ENCODE measurements at places on chromosomes 2 and 18. TPM values are rescaled to one million over a fixed set of nuclear protein-coding genes. Genes with fewer than 3 reads are reported as not detected.
A peak's percentile ranks its signal among the peaks of the same experiment; 100 is the strongest.

GRCh38 chr2:9590641-9591040, 35.0 kb upstream of the ADAM17 start:
- DNase-seq: no peak

- DNase-seq: no peak
Measured at GRCh38 chr2:181058378-181059269, 78.2 kb downstream of the UBE2E3 start.

- DNase-seq: no peak
Measured at GRCh38 chr2:156327835-156328695, 4.5 kb downstream of the NR4A2 start.

DNA sequence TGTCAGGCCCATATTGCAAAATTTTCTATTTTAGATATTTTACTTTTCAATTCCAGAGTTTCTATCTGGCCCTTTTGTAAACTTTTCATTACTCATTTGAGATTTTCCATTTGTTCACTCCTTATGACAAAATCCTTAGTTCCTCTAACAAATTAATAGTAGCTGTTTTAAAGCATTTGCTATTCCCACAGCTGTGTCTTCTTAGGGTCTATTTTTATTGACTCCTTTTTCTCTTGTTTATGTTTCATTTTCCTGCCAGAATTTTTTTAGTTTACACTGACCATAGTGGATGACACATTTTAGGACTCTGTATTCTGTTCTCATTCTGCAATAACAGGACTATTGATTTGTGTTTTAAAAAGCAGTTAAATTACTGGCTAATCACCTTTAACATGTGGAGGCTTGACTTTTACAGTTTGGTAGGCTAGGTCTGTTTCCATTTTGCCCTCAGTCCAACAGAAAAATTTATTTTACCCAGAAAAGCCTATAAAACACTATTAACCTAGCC, 30.0 kb downstream of the PID1 start:
- no peak for DNase-seq

GRCh38 chr2:160054984-160055725, 7.3 kb downstream of the PLA2R1 start:
- DNase-seq: peak; percentile 89

Gene CYS1
- total RNA-seq: 1.3 TPM

Gene SGPP2
- 11.2 TPM for total RNA-seq

- no peak for DNase-seq
Measured at GRCh38 chr2:189608170-189608569, 27.6 kb upstream of the SLC40A1 start.

- DNase-seq: no peak
Measured at GRCh38 chr2:86174445-86174844, 20.8 kb downstream of the IMMT start.

Gene SH3RF3
- 3.8 TPM for total RNA-seq

DNA sequence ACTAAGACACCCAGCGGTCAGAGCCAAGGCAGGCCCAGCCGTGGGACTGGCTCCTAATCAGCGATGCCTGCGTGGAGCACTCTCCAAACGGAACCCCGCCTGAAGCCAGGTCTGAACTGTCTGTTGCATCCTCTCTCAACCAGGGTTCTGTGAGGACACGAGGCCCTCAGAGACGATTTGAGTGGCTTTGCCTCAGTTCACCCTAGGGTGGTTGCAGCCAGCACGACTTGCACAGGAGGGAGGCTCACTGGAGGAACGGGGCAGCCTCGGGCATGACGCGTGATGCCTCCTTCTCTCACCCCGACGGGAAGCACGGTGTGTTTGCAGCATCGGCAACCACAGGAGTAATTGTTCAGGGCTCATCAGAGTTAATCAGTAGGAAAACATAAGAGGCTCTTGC, 336.4 kb downstream of the EIPR1 start:
- DNase-seq: no peak

Gene REG1B
- not detected for total RNA-seq

Gene CCL20
- total RNA-seq: 33.2 TPM

DNA sequence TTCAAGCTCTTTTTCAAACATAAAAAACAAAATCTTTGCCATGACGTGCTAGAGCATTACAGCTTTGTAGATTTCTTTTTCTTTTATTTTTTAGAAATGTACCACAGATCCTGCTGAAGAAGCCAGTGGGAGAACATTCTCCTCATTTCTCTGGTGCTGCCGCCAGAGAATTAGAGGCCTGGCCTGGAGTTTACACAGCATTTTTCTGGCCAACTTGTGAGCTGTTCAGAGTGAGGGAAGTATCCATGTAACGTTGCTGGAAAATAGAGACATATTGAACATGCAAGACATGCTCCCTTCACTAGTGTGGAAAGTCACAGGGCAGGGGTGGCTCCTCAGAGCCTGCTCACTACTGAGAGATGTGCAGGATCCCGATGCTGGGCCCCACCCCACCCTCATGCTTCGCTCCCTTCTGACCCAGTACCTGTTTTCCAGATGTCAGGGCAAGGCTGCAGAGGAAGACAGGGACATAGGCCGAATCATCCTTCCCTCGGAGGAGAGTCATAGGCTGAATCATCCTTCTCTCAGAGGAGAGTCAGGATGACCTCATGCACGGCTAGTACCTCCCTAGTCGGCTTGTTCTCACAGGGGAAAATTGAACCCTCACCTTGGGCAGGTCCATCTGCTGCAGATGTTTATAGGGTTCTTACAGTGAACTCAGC, 298.5 kb downstream of the INSIG2 start:
- peak; percentile 16 for DNase-seq

- DNase-seq: no peak
Measured at GRCh38 chr2:100052650-100053049, 89.7 kb downstream of the AFF3 start.

Gene STEAP3
- total RNA-seq: 3.0 TPM

DNA sequence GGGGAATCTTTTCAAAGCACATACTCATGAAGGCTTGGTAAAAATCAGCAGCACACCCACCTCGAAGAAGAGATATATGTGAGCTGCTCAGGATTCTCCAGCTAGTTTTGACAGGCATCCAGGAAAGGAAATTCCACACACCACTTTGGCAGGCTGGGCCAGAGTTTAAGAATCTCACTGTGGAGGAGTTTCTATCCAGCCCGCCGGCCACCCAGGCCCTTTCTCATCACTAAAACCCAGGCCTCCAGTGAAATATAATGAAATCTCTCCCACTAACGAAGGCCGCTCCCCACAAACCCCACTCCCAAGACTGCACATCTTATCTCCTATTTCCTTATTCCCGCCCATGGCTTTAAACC, 202.0 kb downstream of the GLI2 start:
- peak; percentile 52 for DNase-seq

- no peak for DNase-seq
Measured at GRCh38 chr18:69916412-69916811, 31.3 kb downstream of the CD226 start.

DNA sequence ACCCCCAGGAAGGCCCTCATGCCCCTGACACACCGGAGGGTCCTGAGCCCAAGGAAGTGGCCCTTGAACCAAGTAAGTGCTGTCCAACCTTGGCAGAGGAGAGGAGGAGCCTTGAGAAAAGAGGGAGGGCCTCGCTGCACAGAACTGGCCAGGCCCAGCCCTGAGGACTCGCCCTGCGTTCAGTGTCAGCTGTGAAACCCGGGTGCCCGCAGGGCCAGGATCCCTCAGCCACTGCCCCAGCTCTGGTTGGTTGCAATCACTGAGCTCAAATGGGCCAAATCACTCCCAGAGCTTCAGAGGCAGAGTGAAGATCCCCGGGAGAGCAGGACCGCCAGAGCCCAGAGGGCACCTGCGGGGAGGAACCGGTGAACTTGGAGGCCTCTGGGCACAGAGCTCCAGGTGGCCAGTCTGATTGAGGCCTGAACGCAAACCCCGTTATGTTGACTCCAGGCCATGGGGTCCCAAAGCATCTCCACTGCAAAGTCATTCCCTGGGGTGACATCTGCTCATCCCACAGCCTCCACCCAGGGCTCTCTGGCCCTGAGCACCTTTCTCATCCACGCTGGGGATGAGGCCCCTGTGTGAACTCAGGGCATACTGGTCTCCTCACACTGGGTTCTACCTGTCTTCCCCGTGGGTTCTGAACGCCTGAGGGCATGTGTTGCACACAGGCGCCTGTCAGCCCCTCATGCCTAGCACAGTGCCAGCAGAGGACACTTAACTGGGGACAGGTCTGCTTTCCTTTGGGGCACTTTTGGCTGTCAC, 11.9 kb downstream of the GBX2 start:
- DNase-seq: no peak

- no peak for DNase-seq
Measured at GRCh38 chr2:10922307-10923007, 10.7 kb downstream of the KCNF1 start.

- DNase-seq: no peak
Measured at GRCh38 chr2:115183144-115183543, 740.7 kb downstream of the DPP10 start.

GRCh38 chr2:71556692-71557250, 103.4 kb downstream of the DYSF start:
- no peak for DNase-seq

Gene SDC1
- 127 TPM for total RNA-seq

DNA sequence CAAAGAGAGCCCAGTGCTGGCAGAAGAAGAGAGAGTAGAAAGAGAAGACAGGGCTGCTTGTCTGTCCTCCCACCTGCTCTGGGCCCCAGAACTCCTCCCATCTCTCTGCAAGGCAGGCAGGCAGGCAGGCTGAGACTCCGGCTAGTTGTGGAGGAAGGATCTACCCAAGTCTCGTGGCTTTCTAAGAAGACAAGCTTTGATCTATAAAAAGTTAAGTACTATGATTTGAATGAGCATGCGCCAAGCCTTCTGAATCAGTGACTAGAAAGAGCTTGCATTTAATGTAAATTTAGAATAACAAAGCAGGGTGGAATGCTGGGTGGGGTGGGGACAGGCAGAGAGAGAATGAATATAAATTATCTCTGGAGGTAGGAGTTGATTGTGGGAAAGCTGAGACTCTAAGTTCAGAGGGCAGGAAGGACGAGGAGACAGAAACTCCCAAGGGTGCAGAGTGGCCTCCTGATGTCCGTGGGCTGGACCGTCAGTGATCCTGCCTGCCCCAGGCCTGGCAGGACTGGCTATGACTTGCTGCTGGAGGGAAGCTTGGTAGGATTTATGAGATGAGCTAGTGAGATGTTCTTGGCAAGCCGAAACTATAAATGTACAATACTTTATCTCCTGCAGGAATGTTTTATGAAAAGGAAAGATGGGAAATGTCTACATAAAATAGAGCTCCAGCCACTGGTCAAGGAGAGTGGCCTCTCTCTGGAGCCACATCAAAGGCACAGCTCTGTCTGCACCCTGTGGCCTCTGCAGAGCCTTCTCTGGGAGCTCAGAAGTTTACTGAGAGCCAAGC, 447.5 kb downstream of the TNS1 start:
- DNase-seq: peak; percentile 71

DNA sequence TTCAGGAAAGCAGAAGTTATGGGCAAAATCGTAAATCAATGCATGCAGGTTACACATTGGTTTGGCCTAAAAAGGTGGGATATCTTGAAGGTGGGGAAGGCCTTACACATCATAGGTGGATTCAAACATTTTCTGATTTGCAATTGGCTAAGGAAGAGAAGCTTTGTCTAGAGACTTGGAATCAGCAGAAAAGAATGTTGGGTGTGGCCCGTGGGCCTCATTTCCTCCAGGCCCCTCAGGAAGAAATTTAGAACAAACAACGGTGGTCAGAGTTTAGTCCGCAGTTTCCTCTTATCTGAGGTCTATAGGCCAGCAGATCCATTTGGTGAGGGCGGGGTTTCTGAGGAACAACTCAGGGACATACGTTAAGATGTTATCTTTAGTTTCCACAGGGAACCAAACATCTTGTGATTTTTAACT, 50.9 kb upstream of the AFF3 start:
- DNase-seq: no peak

- DNase-seq: no peak
Measured at GRCh38 chr2:80545420-80546210, 241.1 kb upstream of the LRRTM1 start.

Gene EPB41L5
- 20.7 TPM for total RNA-seq

Gene RAX
- 0.39 TPM for total RNA-seq

GRCh38 chr2:235021752-235022151, 69.9 kb downstream of the SH3BP4 start:
- no peak for DNase-seq

- peak; percentile 71 for DNase-seq
Measured at GRCh38 chr2:216918088-216918680, 58.3 kb upstream of the TNP1 start.

- DNase-seq: no peak
Measured at GRCh38 chr2:238726670-238727584, 121.0 kb upstream of the TWIST2 start.

DNA sequence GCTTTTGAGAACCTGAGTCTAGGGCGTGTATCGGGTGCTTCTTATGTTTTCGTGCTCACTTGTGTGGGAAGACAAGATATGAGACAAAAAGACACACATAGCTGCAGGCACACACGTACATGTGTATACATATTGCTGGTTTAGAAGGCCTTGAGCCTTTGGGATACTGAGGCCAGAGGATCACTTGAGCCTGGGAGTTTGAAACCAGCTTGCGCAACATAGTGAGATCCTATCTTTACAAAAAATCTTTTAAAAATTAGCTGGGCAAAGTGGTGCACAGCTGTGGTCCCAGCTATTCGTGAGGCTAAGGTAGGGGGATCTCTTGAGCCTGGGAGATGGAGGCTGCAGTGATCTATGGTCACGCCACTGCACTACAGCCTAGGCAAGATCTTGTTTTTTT, 18.8 kb upstream of the NEDD4L start:
- no peak for DNase-seq

GRCh38 chr18:76528477-76529432, 33.7 kb upstream of the ZNF516 start:
- DNase-seq: peak; percentile 86

GRCh38 chr2:201959626-201960025, 74.0 kb upstream of the FZD7 start:
- no peak for DNase-seq

Gene MYOM1
- total RNA-seq: 70.2 TPM

DNA sequence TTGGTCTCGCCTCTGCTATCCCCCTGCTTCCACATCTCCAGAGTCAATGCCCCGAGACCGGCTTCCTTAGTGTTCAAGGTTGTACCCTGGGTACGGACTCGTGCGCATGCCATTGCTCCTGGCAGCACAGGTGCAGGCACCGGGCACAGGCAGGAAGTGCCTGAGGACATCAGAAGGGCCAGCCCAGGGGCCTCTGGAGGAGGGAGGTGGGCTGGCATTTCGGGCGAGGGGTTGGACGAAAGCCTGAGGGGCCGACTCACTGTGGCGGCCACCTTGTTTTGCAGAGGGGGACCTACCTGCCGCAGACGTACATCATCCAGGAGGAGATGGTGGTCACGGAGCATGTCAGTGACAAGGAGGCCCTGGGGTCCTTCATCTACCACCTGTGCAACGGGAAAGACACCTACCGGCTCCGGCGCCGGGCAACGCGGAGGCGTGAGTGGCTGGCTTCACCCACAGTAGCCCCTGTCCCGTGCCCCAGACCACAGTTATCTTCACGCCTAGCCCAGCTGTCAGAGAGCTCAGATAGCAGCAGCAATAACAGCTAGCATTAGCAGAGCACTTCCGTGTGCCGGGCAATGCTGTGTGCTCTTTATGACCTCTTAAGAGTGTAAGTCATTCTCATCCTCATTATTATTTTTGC, 12.5 kb downstream of the ITM2C start:
- DNase-seq: no peak

Gene MDH1B
- total RNA-seq: 0.99 TPM

Measured in skin of body (tissue), 3 donors.